Smooth muscle cell of bladder (primary cell): ENCODE measurements at places on chromosomes 5 and 9. TPM values are rescaled to one million over a fixed set of nuclear protein-coding genes. Genes with fewer than 3 reads are reported as not detected.

The STKLD1 gene
- 0.55 and 0.57 TPM in 2 replicates for total RNA-seq

The SLC6A18 gene
- total RNA-seq, result not detected in 2 replicates

The MPDZ gene
- total RNA-seq, result 47.5 and 81.4 TPM in 2 replicates

The FGF10 gene
- total RNA-seq, result 1.0 and 3.8 TPM in 2 replicates

The MYORG gene
- 0.43 and 0.55 TPM in 2 replicates for total RNA-seq

The IFNA2 gene
- total RNA-seq, result not detected in 2 replicates

The RAPGEF6 gene
- 11.5 and 34.5 TPM in 2 replicates for total RNA-seq

The CACNA1B gene
- under 0.01 and 0.09 TPM in 2 replicates for total RNA-seq

The AQP7 gene
- total RNA-seq, result 0.09 and 0.14 TPM in 2 replicates

The TERT gene
- not detected in 2 replicates for total RNA-seq

The GRM6 gene
- total RNA-seq, result not detected in 2 replicates

The TYRP1 gene
- 1.7 and 2.1 TPM in 2 replicates for total RNA-seq

The PCA3 gene
- not detected in 2 replicates for total RNA-seq

The C9orf153 gene
- total RNA-seq, result 0.18 and 0.43 TPM in 2 replicates

The PCDHGA5 gene
- total RNA-seq, result 1.3 TPM in 2 replicates

The CTXN3 gene
- total RNA-seq, result not detected in 2 replicates

The PCDHB3 gene
- 0.55 and 0.57 TPM in 2 replicates for total RNA-seq

The PCDHGC3 gene
- 38.1 and 41.7 TPM in 2 replicates for total RNA-seq

The EMB gene
- 2.1 and 2.3 TPM in 2 replicates for total RNA-seq

The ADAMTS6 gene
- 58.6 and 72.2 TPM in 2 replicates for total RNA-seq

The ELAVL2 gene
- total RNA-seq, result 0.09 and 0.14 TPM in 2 replicates

The OR1J2 gene
- total RNA-seq, result 0.14 TPM in 1 of 2 replicates, not detected in the other

The SNCAIP gene
- total RNA-seq, result 14.2 and 19.4 TPM in 2 replicates

The CAMK4 gene
- total RNA-seq, result 2.4 and 2.9 TPM in 2 replicates

The LRRC19 gene
- not detected in 2 replicates for total RNA-seq

The SPZ1 gene
- total RNA-seq, result not detected in 2 replicates

The COL27A1 gene
- 3.0 and 7.1 TPM in 2 replicates for total RNA-seq

The ARSI gene
- 22.2 and 26.8 TPM in 2 replicates for total RNA-seq

The HTR4 gene
- not detected in 2 replicates for total RNA-seq

The PTPN3 gene
- total RNA-seq, result under 0.01 and 0.57 TPM in 2 replicates

The NR5A1 gene
- not detected in 2 replicates for total RNA-seq

The GFI1B gene
- not detected in 2 replicates for total RNA-seq

The RFX3 gene
- total RNA-seq, result 1.8 and 3.1 TPM in 2 replicates

The SLC6A19 gene
- total RNA-seq, result not detected in 2 replicates

The ZDHHC11 gene
- 1.00 and 1.7 TPM in 2 replicates for total RNA-seq

The ZNF658 gene
- 4.0 and 4.9 TPM in 2 replicates for total RNA-seq

The RETREG1 gene
- 0.71 and 0.92 TPM in 2 replicates for total RNA-seq

The RECK gene
- total RNA-seq, result 47.4 and 67.4 TPM in 2 replicates

The DDX4 gene
- not detected in 2 replicates for total RNA-seq

The PCDHB13 gene
- total RNA-seq, result 0.28 TPM in 2 replicates

The SCGB3A2 gene
- total RNA-seq, result not detected in 2 replicates

The IL9 gene
- not detected in 2 replicates for total RNA-seq

The S1PR3 gene
- 61.4 and 77.7 TPM in 2 replicates for total RNA-seq

The NXNL2 gene
- 1.0 and 1.1 TPM in 2 replicates for total RNA-seq

The FEM1C gene
- 11.2 and 15.8 TPM in 2 replicates for total RNA-seq

The CDC25C gene
- total RNA-seq, result 0.55 and 1.1 TPM in 2 replicates

The SMIM33 gene
- total RNA-seq, result not detected in 2 replicates

The LMAN2 gene
- 488 and 547 TPM in 2 replicates for total RNA-seq

The PCDHAC2 gene
- 0.14 and 0.28 TPM in 2 replicates for total RNA-seq

The GGTA1 gene
- total RNA-seq, result not detected in 2 replicates

The ASS1 gene
- total RNA-seq, result 329 and 331 TPM in 2 replicates

The TSSK1B gene
- 0.09 and 0.14 TPM in 2 replicates for total RNA-seq

The SPINK13 gene
- total RNA-seq, result 2.4 and 4.5 TPM in 2 replicates

The ENC1 gene
- total RNA-seq, result 17.6 and 41.0 TPM in 2 replicates

The C5orf52 gene
- not detected in 2 replicates for total RNA-seq

The PKD2L2 gene
- total RNA-seq, result 0.18 TPM in 1 of 2 replicates, not detected in the other

The HSDL2 gene
- total RNA-seq, result 78.8 and 114 TPM in 2 replicates
